Caki2 (cell line): ENCODE measurements at places on chromosomes 6 and 20.

DNA sequence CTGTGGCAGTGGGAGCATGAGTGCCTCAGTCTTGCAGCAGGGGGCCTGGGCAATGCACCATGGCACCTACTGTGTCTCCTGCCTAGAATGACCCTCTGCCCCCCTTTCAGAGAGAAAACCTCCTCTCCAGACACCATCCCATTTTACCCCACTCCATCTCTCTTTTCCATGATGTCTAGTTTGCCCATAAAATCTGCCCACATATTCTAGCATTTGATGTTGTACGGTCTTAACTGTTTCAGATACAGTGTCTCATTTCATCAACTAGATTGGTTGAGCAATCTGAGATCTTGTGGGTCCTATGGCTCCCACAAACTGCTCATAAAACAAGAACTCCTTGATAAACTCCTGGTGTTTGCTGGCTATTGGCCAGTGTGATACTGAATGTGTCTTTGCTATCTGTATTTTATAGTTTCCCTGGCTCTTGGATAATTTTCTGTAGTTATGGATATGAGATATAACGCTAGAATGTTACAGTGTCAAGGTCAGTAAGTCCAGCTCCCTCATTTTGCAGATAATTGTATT lies 8.1 kb downstream of the PNPLA1 start:
- no peak for DNase-seq

- DNase-seq = no peak
Measured at GRCh38 chr6:119312441-119312840, 37.1 kb downstream of the MAN1A1 start.

DNA sequence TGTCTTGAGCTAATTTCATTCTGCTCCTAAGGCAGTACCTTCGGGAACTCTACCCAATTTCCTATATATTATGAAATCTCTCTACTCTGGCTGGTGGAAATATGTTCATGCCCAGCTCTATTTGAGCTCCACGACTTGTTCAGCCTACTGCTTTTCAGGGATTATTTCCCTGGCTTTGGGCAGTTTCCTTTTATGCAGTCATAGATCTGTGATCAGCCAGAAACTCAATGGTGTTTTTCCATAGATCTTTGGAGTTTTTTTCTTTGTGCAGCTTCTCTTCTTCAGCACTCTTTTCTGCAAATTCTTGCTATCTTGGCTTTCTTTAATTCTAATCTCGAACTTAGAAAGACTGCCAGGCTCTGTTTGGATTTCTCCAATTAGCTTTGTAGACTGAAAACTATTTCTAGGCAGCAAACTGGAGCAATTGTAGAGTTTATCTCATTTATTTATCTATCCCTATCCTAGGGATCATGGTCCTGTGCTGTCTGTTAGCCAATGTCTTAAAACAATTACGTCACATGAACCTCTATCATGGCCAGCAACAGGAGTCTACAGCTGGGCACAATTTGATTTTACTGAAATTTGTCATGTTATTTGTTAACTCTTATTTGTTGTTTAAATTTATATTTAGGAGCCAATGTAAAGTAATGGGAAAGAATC lies 328.4 kb downstream of the BCKDHB start:
- DNase-seq = no peak

GRCh38 chr6:170529839-170530469 lies 23.2 kb downstream of the PSMB1 start:
- DNase-seq = peak; percentile 42

- DNase-seq = no peak
Measured at GRCh38 chr6:127460465-127460864, 1.3 kb upstream of the KIAA0408 start.
